Posterior cingulate gyrus (tissue), 11 donors: ENCODE measurements at places on chromosomes 3 and 15.

DNA sequence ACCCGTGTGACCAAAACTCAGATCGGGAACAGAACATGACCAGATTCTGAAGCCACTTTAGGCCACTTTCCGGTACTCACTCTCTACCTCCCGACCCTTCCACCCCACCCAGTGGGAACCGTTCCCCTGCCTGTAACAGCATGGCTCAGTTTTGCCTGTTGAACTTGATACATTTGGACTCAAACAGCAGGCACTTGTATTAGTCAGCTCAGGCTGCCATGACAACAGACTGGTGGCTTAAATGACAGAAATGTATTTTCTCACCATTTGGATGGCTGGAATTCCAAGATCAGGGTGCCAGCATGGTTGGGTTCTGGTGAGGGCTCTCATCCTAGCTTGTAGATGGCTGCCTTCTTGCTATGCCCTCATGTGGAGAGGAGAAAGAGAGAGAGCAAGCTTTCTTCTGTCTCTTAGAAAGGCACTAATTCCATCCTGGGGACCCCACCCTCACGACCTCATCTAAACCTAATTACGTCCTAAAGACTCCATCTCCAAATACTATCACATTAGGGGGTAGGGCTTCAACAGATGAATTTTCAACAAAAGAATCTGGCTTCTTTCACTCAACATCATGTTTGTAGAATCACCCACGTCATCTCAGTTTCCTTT is 9.3 kb upstream of the SSUH2 start:
- DNase-seq, result no peak

- DNase-seq, result no peak
Observed at GRCh38 chr15:65263313-65263712, 23.4 kb downstream of the PARP16 start.

GRCh38 chr3:8532251-8532871 is 30.7 kb downstream of the LMCD1 start:
- DNase-seq, result no peak

DNA sequence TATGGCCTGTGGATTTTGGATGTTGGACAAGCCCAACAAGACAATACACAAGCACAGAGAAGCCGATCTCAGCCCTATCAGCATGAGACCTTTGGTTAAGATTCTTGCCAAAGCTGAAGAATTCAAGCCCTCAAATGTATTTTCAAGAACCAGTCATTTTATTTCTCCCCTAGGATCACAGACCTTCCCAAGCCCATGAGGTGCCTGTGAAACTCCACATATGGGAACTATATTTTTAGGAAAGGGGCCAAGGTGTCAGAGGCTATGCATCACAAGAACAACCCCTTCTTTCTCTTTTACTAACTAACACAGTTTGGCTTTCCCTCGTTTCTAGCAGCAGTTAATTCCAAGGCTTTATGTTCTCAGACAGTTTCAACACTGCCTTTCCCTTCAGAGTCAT is 364.5 kb downstream of the MAGI1 start:
- DNase-seq, result no peak

GRCh38 chr3:13322324-13322723 is 97.8 kb downstream of the NUP210 start:
- DNase-seq, result no peak

DNA sequence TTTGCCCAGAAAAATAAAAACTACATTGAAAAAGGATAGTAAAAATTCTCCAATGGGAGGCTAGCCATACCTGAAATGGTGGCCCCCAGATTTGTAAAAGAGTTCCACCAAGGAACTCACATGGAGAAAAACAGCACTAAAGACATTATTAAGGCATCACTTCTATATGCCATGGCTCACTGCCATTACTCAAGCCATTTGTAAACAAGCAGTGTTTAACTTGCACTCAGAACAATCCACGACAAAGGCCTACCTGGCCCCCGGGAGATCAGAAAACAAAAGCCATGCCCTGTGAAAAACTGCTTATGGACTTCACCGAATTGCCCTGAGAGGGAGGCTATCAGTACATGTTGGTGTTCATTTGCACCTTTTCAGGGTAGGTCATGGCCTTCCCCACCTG is 19.6 kb downstream of the CCR8 start:
- no peak for DNase-seq

- DNase-seq, result no peak
Observed at GRCh38 chr15:79311901-79312553, 1.1 kb downstream of the TMED3 start.
